Activated CD4-positive, alpha-beta T cell treated with anti-CD3 and anti-CD28 coated beads for 24 hours (primary cell): ENCODE measurements at places on chromosomes 6 and 20.

- DNase-seq: no peak
These were observed 971 bp downstream of the RBCK1 start for GRCh38 chr20:408843-409696.

GRCh38 chr6:55617272-55617671, 38.3 kb upstream of the HMGCLL1 start:
- no peak for DNase-seq

DNA sequence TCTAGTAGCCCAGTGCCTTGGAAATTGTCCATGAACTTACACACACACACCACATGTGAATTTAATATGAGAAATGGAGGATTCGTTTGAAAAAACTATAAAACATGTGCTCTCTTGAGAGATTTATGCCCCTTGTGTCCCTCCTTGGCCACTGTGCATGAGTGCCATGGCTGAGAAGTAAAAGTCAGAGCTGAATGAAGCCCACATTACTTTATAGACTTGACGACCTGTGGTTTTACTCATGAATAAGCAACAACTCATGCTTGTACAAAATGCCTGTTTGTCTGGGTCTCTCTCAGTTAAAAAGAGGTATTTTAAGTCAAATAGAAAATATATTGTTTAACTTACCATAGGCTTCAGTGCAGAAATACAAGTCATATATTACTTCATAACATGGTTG, 102.7 kb downstream of the KCNQ5 start:
- DNase-seq: no peak

GRCh38 chr6:128993166-128993565, 110.2 kb downstream of the LAMA2 start:
- no peak for DNase-seq

DNA sequence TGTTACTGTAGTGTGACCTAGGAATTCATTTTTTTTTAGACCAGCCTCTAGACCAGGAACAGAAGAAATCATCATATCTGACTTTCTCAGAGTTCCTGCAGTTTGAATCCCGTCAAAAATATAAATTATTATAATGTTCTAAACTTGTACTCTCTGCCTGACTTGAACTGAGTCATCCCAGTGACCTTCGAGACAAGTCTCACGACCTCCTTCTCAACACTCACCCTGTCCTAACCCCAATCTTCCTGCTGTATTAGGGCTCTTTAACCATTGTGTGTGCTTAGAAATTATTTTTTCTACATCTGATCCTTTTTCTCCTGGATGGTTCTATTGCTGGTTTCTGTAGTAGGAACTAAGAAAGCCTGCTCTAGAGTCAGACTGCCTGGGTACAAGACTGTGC, 21.5 kb downstream of the ADGRF5 start:
- no peak for DNase-seq

- DNase-seq: no peak
These were observed 270 bp upstream of the TIAM2 start for GRCh38 chr6:154994836-154995253.

GRCh38 chr6:94636780-94637385, 940.5 kb upstream of the MANEA start:
- no peak for DNase-seq

DNA sequence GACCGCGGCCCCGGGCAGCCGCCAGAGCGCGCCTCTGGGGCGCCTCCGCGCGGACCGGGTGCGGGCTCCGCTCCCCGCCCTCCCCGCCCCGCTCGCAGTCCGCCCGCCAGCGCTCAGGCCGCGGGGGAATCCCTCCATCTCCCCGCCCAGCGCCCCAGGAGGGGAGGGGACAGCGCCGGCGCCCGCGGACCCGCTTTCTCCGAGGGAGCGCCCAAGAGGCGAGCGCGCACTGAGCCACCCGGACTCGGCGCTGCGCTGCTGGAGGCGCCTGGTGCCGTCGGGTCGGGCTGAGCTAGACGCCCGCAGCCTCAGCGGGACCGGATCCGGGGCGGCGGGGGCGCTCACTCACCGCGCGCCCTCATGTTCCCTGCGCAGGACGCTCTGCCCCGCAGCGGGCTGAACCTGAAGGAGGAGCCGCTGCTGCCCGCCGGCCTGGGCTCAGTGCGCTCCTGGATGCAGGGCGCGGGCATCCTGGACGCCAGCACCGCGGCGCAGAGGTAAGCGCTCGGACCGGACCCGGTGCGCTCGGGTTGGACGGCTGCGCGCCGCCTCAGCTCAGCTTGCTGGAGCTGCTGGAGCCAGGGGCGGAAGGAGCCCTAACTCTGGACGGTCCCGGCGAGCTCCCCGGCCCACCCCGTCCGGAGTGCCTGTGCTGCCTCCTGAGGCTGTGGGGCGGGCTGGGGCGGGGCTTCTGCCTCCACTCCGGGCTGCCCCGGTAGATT, 867 bp downstream of the EBF4 start:
- peak; percentile 30 for DNase-seq

DNA sequence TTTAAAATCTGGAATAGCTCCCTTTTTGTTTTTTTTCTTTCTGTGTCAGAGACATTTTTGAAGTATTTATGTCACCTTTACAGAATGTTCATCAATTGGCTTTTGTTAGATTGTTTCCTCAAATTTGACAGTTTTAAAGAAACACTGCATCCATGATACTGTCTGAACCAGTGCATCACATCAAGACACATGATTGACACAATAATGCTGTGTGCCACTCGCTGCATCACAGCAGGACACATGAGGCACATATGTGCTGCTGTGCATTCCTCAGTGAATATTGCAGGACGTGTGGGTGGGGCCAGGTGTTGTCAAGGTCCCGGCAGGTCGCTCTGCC, 37.4 kb downstream of the ERMARD start:
- DNase-seq: no peak

GRCh38 chr20:20463933-20464374, 96.0 kb downstream of the INSM1 start:
- DNase-seq: no peak

GRCh38 chr6:21003780-21004541, 469.7 kb downstream of the CDKAL1 start:
- no peak for DNase-seq

DNA sequence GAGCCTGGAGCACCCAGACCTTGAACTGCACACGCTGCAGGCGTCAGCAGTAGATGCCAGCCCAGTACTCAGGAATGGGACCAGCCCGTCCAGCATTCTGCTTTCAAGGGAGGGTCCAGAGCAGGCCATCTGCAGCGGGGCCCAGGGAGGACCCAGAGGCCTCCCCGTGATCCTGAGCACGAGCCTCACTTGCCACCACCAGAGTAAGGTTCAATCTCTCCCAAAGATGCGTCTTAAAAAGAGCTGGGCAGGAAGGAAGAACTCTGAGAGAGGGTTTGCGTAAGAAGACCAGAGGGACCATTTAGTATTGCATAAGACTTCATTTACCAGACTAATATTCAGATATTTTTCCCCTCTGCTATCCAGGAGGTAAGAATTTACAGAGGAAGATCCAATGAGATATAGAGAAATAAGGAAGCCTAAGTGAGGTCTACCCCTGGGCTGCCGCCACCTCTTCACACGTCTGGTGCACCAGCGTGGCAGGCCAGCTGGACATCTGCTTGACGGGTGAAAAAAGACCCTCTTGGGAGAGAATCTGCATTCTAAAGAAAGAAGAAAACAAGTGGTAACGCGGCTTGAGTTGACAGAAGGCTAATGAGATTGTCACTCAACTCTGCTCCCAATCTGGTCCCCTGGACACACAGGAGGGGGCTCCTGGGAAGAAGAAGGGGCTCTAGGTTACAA, 107.3 kb downstream of the PRND start:
- no peak for DNase-seq

DNA sequence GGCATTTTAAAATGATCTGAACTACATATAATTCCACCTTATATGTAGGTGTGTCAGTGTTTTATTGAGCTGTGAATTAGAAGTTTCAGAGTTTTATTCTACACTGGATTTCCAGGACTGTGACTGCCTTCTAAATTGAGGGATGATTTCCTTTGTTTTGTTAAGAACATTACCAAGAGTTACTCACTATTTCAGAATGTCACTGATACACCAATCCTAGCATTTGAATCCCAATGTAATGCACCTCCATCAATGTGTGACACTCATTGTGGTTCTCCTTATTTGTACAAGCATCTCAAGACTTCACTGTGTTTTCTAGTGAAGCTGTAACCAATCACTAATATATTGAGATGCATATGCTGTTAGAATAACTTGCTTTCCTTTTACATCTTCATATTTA, 86.8 kb downstream of the PLCB1 start:
- DNase-seq: no peak

GRCh38 chr20:2446845-2447244, 23.7 kb downstream of the SNRPB start:
- DNase-seq: no peak

GRCh38 chr6:7214468-7214867, 98.5 kb downstream of the SSR1 start:
- no peak for DNase-seq

DNA sequence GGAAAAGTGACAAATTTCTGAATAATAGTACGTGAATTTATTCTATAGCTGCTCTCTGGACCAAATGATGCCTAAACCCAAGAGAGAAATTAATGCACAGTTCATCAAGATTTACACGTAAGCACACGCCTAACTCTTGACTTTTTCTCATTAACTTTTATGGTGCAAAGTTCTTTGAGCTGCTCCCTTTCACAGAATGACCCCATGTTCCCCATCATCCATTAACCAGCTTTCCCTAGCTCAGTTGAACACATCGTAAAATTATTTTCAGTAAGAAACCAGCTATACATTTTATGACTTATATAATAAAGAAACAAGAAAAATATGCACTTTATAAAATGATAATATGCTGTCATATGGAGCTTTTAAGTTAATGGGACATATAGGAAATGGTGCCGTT, 54.3 kb downstream of the ID4 start:
- no peak for DNase-seq

DNA sequence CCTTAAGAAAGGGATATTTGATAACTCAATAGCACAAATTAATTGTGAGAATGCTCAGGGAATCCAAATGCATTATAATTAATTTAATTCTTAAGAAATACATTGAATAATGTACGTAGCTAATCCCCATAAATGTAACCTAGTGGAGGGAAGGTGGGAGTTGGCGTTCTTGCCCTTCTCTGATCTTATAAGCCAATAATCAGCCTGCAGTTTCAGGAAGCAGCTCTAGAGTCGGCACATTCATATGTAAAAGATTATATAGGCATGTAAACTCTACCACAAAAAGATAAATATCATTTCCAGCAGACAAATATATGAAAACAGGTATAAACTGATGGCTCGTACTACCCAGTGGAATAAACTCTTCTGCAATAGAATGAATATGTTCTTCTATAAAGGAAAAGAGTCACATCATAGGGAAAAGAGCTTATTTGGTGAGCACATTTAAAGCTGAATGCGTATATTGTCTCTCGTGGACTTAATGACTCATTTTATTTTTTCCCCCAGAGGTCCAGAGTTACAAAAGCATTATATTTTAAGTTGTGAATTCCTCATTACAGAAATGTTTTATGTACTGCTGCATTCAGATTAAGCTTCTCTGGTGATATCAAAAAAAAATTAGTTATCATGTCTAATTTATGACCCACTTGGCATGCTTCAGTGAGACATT, 112.2 kb downstream of the TFAP2A start:
- no peak for DNase-seq

- DNase-seq: no peak
These were observed 11.4 kb downstream of the RTN4IP1 start for GRCh38 chr6:106617857-106618256.

GRCh38 chr20:62899633-62900051, 26.7 kb downstream of the DIDO1 start:
- DNase-seq: no peak

DNA sequence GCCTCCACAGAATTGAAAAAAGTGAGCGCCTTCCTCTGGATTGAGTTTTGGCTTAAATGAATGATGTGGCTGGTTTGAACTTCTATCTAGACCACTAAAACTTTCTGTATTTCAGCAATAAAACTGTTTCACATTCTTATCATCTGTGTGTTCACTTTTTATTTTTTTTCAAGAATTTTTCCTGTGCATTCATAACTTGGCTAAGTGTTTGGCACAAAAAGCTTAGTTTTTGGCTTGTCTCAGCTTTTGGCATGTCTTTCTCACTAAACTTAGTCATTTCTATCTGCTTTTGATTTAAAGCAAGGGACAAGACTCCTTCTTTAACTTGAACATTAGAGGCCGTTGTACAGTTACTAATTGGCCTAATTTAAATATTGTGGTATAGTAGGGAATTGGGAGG, 1015.1 kb downstream of the EPHA7 start:
- DNase-seq: no peak

- no peak for DNase-seq
These were observed 9.9 kb upstream of the ID4 start for GRCh38 chr6:19827247-19827646.

- DNase-seq: no peak
These were observed 68.2 kb downstream of the RTN4IP1 start for GRCh38 chr6:106560996-106561685.

- no peak for DNase-seq
These were observed 1279.5 kb upstream of the CITED2 start for GRCh38 chr6:140653972-140654371.

- DNase-seq: no peak
These were observed 444.2 kb upstream of the JAG1 start for GRCh38 chr20:11117808-11118528.

- DNase-seq: no peak
These were observed 354.8 kb downstream of the BTBD9 start for GRCh38 chr6:38284802-38285394.
